ENCODE measurements at places on chromosomes 5 and 9.

DNA sequence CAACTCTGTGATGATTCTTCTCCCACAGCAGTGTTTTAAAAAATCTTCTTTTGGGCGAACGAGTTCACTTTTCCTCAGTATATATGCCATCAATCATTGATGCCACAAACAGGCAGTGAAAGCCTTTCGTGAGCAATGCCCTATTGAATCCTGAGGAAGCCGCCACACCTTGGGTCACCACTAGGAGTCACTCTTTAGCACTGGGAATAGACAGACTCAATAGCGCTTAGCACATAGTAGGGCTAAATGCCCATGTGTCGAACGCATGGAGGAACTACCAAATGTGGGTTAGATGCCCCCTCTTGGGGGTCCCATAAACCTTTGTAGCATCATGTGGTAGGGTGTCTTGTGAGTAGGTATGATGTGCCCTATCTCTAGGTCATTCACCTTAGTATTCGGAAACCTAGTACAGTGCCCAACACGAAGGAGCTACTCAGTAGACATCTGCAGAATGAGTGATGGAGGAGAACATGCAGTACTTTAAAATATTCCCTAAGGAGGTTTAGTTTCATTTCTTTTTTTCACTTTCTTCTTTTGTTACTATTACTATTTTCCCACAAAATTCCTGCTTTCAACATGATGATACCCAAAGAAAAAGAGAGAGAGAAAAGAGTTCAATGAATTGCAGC lies 603.7 kb downstream of the BNC2 start:
- DNase-seq: no peak

- no peak for DNase-seq
Observed at GRCh38 chr9:121757281-121757585, 105.8 kb downstream of the DAB2IP start.

DNA sequence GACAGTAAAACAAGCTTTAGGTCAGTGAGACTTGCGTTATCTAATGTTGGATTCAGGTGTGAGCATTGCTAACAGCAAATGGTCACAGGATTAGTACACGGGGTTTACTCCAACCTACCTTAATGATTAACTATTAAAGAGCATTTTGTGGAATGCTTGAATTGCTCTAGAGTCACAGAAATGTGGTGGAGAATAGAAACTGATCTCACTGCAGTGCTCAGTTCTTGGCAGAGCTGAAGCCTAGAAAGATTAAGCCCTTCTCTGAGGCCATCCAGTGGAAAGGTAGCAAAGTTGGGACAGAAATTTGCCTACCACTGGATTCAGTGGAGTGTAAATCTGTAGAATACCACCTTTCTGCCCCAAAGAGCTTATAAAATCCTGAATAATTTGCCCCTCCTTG lies 60.9 kb downstream of the ICE1 start:
- DNase-seq: no peak

- peak; percentile 74 for DNase-seq
Observed at GRCh38 chr9:129458663-129459546, 162.0 kb downstream of the C9orf50 start.

DNA sequence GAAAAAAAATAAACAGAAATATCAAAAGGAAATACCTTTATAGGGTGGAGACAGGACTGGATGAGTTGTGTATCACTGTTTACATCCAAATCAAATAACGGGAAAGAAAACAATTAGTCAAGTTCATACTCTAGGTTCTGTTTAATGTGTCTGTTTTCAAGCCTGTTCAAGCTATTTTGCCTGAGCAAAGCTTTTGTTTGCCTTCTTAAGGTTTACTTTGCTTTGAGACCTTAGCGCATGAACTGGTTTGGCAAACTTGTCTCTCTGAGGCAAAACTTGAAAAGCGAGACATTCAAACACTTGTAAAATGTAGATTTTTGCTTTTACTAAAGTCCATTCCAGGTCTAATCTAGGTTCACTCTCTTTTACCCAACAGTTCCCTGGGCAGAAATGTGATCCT lies 174.1 kb upstream of the RFX3 start:
- DNase-seq: no peak

- no peak for DNase-seq
Observed at GRCh38 chr9:14687042-14687719, 6.1 kb downstream of the ZDHHC21 start.

DNA sequence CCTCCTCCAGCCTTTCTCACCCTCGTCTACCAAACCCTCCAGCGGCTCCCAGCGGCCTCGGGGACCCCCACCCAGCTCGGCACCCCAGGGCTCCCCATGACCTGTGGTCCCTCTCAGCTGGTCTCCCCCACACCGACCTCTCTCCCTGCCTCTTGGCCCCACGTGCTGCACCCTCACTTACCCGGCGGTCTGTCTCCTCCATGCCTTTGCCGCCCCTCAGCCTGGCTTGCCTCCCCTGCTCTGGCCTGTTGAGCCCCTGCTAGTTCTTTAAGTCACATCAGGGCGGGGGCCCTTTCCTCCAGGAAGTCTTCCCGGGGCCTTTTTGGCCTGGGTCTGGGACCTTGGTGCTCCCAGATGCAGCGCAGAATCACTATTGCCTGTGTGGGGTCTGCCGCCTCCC lies 81.5 kb downstream of the LMX1B start:
- no peak for DNase-seq

DNA sequence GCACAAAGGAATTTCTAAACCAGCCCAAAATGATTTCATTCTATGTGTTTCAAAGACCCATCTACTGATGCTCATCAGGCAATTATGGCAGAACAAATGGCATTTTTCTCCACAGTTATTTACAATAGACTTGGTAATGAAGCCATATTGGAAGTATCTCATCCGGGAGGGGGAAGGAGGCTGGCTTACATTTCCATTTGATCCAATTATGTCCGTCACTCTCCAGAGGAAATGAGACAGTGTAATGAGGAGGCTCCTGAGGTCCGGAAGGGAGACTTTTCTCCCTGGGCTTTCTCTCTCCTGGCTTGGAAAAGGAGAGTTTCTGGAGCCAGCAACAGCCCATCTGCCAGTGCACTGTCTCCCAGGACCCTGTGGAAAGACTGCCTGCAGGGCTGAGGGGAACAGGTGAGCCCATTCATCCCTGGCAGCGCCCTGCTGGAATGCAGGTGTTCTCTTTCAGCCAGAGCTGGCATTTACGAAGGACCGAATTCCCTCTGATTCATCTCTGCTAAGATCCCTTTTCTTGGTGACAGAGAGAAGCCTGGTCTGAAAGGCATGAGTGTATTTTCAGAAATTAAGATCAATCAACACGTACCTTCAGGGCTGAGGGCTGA lies 54.9 kb upstream of the SAP30L start:
- peak; percentile 82 for DNase-seq

GRCh38 chr5:127596501-127596900 lies 52.4 kb upstream of the CTXN3 start:
- peak; percentile 76 for DNase-seq

DNA sequence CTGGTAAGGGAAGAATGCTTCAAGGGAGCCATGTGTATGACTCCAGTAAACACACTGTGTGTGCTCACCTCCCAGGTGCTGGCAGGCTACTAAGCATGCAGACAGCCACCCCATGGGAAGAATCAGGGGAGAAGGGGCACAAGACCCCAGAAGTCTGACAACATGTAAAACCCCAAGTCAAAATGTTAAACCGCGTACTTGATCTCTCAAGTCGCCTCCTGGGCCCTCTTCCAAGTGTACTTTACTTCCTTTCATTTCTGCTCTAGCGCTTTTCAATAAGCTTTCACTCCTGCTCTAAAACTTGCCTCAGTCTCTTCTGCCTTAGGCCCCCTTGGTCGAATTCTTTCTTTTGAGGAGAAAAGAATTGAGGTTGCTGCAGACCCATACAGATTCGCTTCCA lies 31.3 kb downstream of the DAPK1 start:
- no peak for DNase-seq

GRCh38 chr9:87653941-87654340 lies 72.0 kb upstream of the CTSL start:
- DNase-seq: no peak

DNA sequence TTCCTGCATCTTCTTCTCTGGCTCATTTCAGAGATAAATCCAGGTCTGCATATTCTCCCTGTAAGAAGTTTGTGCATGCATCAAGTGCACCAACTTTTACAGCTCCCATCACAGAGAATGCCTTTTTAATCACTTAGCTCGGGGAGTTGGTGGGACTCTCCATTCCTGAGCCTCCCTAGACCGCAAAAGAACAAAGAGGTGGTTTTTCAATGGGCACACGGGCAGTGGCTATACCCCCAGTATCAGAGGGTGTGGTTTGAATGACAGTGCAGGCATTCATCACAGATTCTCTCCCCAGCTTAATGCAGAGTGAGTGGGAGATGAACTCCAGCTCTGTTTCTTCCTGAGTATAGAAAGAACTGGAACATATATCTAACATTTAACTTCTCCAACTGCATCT lies 264.7 kb upstream of the NR4A3 start:
- no peak for DNase-seq

- no peak for DNase-seq
Observed at GRCh38 chr9:79387101-79387835, 184.5 kb upstream of the TLE4 start.

- no peak for DNase-seq
Observed at GRCh38 chr9:105700668-105701067, 6.3 kb downstream of the TMEM38B start.

DNA sequence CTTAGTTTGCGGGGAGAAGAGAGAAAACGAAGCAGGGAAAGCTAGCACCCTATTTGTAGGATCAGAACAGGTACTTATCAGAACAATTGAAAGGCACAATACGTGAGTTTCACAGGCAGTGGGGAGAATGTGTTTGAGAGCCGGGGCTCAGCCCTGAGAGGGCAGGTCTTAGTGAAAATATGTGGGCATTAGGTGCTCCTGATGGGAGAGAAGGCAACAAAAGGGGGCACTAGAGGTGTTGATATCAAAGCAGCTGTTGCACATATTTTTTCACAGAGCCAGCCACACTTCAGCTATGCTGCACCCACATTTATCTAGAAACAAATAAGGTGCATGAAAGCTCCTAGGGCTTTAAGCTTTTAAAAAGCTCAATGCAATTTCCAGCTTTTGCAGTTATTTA lies 99.7 kb upstream of the MAN2A1 start:
- peak; percentile 6 for DNase-seq

Measured in NCI-H82 (cell line).